Stimulated activated CD8-positive, alpha-beta memory T cell treated with anti-CD3 and anti-CD28 coated beads, Interleukin-4, amount 100 ng/mL, for 4 hours (primary cell): ENCODE measurements at places on chromosomes 7 and 10.

GRCh38 chr10:4082861-4083260 lies 297.9 kb upstream of the KLF6 start:
- no peak for DNase-seq

- no peak for DNase-seq
Measured at GRCh38 chr10:30231071-30231652, 117.9 kb downstream of the MTPAP start.

DNA sequence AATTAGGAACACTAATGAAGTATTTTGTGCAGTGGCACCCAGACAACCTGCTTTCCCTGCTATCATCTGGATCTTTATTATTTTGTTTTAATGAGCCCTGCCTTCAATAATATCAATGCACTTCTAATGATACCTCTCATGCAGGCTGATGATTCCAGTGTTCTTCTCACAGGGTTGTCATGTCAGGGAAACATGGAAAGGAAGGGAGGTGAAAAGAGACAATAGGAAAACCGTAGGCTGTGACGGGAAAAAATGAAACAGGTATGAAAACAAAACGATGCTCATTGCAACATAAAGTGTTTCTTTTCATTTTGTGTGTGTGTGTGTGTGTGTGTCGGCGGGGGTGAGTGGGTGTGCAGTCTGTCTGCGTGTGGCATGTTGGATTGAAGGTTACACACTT lies 102.6 kb upstream of the CTBP2 start:
- no peak for DNase-seq

DNA sequence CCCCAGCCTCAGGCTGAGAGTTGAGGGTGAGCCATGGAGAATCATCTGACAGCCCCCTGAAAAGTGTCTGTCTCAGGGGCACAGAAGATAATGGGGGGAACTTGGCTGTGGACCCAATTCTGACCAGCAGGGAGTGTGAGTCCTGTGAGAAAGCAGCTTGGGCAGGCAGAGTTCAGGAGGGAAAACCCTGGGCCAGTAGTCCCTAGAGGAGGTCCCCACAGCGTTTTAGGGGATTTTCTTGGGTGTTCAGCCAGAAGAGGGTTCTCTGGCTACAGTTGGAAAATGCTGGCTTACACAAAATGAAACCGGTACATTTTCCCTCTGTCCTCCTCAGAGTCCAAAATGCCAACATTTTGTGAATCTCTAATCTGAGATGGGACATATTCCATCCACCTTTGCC lies 35.8 kb upstream of the TRIM8 start:
- DNase-seq = no peak

DNA sequence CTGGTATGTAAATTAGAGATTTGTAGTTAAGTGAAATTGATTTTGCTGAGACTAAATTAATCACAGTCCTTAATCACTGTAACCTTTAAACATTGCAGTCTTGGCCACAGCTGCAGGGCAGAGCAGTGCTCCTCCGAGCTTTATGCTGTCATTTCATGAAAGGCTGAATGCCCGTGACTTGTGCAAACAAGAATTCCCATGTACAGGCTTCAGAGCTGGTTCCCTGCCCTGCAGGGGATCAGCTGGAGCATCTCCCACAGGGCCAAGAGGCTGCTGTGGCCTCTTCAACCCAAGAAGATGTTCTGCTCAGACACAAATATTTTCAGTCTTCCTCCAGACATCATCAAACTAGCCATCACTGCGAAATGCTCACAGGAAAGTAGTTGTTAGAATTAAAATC lies 419.1 kb downstream of the AUTS2 start:
- no peak for DNase-seq

DNA sequence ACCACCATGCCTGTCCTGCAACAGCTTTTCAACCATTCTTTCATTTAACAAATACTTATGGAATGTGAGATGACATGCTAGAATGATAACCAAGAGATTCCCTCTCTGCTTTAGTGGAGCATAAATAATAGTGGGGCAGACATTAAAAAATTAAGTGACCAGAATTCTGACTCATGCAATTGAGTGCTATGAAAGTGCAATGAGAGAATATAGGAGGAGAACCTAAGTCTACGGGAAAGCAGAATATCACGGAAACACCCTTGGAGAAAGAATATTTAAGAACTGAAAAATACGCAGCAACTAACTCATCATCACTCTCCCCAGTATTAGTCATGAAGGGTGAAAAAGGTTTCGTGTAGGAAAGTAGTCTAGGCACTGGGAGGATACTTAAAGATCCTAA lies 7.1 kb downstream of the KIF5B start:
- DNase-seq = no peak

- DNase-seq = no peak
Measured at GRCh38 chr10:59131666-59132065, 44.8 kb upstream of the PHYHIPL start.

GRCh38 chr7:42522227-42522991 lies 285.4 kb upstream of the GLI3 start:
- no peak for DNase-seq

DNA sequence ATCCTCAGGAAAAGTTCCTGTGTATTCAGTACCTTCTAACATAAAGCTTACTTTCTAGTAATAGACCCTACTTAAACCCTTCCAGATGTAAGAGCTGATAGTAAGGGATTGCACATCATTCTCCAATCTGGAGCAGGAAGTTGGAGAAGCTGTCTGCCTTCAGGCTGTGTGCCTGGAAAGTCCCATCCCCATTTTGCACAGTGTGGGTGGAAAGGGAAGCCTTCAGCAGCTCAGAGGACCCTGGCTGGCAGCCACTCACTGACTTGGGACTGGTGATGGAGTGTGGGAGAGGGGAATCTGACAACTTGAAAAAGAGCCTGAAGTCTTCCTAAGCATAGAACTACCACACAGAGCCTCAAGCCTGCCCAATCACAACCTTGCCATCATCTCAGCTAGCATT lies 164.1 kb upstream of the ADO start:
- DNase-seq = no peak

- DNase-seq = no peak
Measured at GRCh38 chr10:60943316-60944057, 498 bp downstream of the RHOBTB1 start.

DNA sequence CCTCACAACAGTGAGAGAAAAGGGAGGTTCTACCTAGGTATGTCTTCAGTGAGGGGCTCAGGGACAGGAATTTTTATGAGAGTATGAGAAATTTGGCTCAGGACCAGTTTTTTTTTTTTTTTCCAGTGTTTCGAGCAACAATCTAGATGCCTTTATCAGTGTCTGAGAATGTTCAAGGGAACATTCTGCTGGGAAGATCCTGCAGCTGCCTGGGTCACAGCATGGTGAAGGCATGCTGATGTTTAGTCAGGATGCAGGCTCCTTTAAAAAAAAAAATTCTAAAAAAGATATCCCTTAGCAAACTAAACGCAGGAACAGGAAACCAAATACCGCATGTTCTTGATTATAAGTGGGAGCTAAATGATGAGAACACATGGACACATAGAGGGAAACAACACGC lies 31.0 kb downstream of the SBDS start:
- no peak for DNase-seq

DNA sequence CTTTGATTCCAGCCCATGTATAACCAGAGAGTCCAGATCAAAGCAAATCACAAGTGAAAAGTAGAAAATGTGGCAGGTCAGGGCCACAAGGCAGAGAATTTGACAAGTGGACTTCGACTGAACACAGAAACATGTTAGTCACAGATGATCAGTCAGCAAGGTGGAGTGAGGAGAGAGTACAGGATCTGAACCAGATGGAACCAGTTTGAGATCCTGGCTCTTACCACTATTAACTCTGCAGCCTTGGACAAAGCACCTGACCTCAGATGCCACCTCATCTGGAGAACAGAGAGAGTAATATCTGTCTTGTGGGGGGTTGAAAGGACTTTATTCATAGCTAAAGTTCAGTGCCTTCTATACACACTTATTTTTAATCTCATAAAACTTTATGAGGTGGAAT lies 4.4 kb downstream of the MRLN start:
- DNase-seq = no peak

DNA sequence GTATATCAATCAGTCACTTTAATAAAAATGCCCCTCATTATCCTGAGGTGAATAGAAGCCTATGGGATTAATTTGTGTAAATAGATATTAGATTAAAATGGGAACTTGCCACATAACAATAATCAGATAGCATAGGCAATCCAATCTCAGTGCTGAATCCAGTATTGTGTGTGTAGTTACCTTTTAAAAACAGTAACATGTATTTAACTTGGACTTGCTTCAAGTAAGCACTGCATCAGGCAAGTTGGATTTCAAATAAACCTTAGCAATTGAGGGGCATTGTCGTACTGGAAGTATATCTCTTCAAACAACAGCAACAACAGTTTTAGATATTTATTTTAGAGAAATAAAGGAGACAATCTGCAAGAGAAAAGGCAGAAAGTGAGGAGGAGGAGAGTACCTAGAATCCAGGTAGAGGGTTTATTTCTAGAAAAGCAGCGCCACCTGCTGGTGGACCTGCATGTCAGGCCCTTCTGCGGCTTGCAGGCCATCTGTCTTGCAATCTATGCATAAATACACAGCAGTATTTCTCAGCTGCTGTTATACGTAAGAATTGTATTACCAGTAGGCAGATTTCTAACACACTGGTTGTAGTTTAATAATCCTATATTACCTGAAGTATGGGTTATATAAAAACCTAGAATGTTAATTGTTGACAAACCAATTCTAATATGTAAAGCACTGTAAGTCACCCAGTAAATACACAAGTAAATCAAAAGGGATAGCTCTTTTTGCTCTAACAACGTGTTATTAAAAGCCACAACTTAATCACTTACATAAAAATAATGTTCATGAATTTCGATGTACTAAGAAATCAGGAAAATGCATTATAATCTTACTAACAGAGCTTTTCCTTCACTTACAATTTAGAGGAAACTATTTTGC lies 652.8 kb downstream of the KCNMA1 start:
- peak; percentile 24 for DNase-seq
